ENCODE measurements at places on chromosomes 16 and 17. TPM values are rescaled to one million over a fixed set of nuclear protein-coding genes. Genes with fewer than 3 reads are reported as not detected.

Gene RSKR
- polyA plus RNA-seq = 4.6 TPM

GRCh38 chr17:44210342-44211192 lies 8.9 kb downstream of the UBTF start:
- DNase-seq = peak; percentile 71

GRCh38 chr16:27531826-27532800 lies 17.6 kb downstream of the GTF3C1 start:
- no peak for DNase-seq

- peak; percentile 90 for DNase-seq
These were observed 223.7 kb upstream of the AXIN2 start for GRCh38 chr17:65785109-65785508.

DNA sequence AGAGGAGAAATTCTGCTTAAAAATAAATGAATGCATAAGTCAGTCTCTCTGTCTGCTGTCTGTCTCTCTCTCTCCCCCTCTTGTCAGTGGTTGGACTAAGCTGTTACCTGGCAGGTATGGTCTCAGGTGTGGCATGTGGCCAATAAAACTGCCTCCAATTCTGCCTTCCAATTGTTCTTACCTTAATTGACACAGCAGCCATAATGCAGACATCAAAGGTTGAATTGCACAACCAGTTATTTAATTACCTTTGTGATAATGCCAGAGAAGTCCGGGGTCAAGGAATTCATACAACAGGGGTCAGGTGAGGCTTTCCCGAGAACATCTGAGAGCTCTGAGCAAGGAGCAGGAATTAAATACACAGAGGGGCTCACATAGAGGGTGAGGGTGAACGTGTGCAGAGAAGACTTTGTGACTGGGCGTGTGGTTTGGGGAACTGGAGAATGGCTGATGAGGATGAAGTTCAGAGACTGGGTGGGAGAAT lies 78.8 kb upstream of the CDYL2 start:
- DNase-seq = no peak

DNA sequence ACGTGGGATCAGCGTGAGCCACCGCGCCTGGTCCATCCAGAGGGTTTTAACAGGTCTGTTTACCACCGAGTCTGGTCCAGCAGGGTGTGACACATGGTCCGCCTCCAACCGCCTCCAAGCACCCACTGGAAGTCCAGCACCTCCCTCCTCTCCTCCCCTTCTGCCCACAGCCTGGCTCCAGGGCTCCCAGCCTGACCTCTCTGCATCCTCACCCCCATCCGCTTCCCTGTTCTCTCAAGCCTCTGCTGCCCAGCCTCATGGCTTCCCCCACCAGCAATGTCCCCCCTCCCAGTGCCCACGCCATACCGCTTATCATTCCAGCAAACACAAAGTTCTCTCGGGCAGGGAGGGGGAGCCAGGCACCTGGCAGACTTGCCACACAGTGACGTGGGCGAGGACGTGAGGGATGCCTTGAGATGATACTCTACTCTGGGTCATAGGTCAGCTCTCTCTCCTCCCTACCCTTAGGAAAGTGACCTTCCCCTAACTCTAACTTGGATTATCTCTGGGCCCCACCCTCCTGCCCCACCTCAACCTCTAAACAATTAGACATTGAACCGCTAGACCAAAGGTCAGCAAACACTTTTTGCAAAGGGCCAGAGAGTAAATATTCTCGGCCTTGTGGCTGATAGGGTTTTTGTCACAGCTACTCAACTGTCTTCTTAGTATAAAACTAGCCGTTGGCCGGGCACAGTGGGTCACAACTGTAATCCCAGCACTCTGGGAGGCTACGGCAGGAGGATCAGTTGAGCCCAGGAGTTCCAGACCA lies 23.1 kb downstream of the CDC42EP4 start:
- no peak for DNase-seq

DNA sequence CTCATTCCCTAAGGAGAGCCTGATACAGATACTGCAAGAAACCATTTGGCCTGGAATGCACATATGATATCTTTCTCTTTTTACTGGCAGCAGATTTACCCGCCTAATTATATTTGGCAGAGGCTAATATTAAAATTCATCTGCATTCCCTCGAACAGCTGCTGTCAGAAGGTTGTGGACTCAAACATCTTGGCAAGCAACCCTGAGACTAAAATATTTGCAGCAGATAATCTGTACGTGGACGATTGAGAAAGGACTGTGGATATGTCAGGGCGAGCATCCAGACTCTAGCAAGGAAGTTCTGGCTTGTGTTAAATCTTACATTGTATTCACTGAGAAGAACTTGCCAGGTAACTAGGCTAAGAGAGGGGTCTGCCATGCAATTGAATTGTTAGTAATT lies 65.2 kb downstream of the SNX20 start:
- no peak for DNase-seq

- DNase-seq = no peak
These were observed 37.8 kb downstream of the OR1D5 start for GRCh38 chr17:3025421-3026124.

GRCh38 chr16:14445937-14446715 lies 183.9 kb downstream of the PARN start:
- DNase-seq = no peak

Gene FBF1
- polyA plus RNA-seq = 2.5 TPM

GRCh38 chr16:24689128-24689527 lies 40.3 kb upstream of the TNRC6A start:
- no peak for DNase-seq

- no peak for DNase-seq
These were observed 32.7 kb downstream of the YWHAE start for GRCh38 chr17:1367351-1367745.

DNA sequence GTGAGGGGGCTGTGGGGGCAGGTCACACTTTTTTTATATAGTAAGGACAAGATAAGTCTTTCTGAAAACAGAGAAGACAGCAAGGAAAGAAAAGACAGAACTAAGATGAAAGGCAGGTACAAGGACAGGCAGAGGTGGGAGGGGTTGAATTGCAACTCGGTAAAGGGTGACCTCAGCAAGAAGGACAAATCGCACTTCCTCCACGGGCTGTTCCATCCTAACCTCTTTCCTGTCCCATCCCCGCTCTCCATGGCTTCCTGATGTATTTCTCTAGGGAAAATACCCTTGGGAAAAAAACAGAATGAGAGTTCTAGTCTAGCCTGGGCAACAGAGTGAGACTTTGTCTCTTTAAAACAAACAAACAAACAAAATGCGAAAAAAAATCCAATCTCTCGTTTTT lies 57.3 kb downstream of the ARHGAP17 start:
- DNase-seq = no peak

Gene SLFN11
- polyA plus RNA-seq = 53.3 TPM

All from AG04450 (cell line).